ENCODE measurements at places on chromosomes 1 and 21.
A peak's percentile ranks its signal among the peaks of the same experiment; 100 is the strongest.

DNA sequence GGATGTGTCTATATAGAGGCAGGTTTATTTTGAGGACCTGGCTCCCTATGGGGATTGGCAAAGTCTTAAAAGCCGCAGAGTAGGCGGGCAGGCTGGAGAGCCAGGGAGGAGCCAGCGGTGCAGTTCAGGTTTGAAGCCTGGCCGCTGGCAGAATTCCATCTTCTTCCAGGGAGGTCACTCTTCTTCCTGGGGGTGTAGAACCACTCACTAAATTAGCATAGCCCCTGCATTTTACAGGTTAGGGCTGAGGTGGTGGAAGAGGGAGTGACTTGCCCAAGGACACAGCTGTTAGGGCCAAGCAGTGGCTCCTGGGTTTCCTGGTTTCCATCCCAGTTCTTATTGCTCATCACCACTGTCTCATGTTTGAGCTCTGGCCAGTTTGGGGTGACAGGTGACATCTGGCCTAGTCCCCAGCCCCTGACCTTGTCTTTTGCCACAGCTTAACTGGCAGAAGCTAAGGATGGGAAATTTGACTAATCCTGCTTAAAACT is 1.4 kb downstream of the PINK1 start:
- DNase-seq: no peak

DNA sequence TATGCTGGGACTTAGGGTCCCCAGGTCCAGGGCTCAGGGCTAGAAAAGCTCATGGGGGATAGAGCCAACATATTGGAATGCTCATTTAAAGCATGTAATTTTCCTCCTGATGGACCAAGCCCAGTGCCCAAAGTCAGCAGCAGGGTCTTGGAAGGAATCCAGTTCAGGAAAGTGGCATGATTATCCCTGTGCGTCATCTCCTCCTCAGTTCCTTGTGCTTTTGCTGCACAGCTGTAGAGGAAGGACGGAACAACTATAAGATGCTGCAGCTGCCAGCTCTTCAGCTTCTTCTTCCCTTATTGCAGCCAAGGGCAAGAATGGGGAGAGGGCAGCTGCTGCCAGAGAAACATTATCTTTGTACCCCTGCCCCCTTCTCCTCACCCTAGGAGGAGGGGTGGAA is 58.4 kb downstream of the OVGP1 start:
- no peak for DNase-seq

DNA sequence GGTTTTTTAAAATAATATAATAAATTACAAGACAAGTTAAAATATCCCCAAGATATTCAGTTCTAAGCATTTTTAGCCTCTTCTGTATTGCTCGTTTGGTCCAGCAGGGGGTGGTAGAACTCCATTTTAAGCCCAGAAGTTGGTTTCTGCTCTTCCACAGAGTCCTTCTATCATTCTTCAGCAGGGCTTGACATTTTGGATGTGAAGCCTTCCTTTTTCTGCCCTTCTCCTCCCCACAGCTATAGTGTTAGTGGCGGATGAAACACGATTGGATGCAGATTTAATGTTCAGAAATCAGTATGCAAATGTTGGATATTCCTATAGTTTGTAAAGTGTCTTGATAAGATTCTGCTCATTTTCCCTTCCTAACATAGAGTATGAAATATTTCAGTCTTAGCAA is 1.4 kb downstream of the NCAM2 start:
- peak; percentile 54 for DNase-seq

DNA sequence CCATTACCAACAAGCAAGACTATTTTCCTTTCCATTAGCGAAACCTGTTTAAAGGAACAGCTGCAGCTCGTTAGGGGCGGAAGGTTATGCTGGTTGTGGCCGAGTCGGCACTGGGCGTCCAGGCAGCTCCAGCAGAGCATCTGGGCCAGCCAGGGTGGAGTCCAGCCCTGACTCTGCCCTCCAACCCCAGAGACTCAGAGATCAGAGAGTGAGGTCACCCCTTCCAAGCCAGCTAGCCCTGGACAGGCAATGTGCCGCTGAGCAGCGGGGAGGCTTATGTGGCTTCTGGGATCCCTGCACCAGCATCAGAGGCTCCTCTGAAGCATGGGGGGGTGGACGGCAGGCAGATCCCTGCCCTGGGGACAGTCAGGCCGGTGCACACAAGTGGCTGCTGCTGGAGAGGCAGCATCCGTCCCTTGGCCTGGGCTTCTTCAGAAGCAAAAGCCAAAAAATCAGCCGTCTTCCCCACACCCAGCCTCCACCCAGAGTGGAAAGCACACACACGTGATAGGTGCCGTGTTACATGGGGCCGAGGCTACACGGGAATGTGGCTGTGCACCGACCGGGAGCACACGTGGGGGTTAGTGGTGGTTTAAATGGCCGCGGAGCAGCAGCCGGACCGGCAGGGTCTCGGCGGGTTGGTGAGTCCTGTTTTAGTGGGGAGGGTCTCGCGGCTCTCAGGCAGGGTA is 30.1 kb downstream of the SLC66A1 start:
- no peak for DNase-seq

GRCh38 chr1:48040154-48040553 is 43.0 kb upstream of the TRABD2B start:
- no peak for DNase-seq

DNA sequence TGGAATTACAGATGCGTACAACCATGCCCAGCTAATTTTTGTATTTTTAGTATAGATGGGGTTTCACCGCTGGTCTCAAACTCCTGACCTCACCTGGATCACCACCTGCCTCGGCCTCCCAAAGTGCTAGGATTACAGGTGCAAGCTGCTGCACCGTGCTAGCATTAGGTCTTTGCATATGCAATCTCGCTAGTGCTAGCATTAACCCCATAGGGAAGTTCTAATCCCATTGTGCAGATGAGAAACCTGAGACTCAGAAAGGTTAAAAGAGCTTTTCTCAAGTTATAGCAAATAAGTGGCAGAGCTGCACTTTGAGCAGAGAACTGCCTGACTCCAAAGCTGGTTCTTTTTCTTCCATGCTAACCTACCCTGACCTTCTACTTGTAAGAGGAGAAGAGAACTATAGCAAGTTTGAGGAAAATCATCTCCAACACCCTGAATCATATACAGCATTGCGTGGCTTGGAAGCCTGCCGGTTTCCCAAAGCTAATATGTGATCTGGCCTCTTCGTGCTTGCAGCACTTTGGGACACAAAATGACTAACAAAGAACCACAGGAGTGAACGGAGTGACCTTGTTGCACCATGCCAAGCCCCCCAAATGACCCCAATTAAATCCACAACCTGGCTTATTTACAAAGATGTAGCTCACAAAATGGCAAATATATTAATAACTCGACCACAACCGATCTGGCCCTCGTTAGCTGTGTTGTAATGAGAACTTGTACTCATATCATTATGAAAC is 185.1 kb downstream of the TM2D1 start:
- no peak for DNase-seq

GRCh38 chr1:202007805-202008489 is 2.4 kb upstream of the ELF3 start:
- DNase-seq: no peak

- DNase-seq: no peak
These were observed 36.8 kb downstream of the LAMC2 start for GRCh38 chr1:183222909-183223308.

DNA sequence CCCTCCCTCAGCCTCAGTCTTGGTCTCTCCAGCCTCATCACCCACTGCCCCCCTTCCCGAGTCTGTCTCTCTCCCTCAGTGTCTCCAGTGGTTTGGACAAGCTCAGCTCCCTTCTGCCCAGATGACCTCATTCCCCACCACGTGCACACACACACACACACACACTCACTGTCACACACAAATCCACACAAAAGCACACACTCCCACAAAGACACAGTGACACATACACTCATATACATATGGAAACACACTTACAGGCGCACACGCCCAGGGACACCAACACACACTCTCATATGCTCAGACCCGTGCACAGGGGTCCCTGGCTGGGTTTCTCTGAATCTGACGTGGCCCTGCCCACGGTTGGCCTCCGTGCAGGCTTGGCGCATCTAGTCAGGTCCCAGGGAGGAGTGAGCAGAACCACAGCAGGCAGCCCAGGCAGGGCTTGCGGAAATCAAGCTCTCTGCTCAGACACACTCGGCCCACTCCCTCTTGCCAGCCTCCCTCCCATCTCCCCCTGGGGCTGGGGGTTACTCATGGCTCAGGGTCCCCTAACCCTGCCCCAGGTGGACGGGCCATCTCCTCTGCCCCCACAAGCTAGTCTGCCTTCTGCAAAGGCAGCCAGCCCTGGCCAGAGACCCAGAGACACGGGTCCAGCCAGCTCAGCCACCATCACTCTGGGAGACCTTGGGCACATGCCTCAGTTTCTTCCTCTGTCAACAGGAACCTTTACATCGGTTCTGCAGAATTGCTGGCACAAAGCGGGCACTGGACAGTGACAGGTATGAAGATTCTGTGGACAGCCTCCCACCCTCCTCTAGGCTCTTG is 38.5 kb upstream of the FAM131C start:
- DNase-seq: no peak

GRCh38 chr21:43743947-43744346 is 25.0 kb downstream of the PDXK start:
- DNase-seq: no peak

DNA sequence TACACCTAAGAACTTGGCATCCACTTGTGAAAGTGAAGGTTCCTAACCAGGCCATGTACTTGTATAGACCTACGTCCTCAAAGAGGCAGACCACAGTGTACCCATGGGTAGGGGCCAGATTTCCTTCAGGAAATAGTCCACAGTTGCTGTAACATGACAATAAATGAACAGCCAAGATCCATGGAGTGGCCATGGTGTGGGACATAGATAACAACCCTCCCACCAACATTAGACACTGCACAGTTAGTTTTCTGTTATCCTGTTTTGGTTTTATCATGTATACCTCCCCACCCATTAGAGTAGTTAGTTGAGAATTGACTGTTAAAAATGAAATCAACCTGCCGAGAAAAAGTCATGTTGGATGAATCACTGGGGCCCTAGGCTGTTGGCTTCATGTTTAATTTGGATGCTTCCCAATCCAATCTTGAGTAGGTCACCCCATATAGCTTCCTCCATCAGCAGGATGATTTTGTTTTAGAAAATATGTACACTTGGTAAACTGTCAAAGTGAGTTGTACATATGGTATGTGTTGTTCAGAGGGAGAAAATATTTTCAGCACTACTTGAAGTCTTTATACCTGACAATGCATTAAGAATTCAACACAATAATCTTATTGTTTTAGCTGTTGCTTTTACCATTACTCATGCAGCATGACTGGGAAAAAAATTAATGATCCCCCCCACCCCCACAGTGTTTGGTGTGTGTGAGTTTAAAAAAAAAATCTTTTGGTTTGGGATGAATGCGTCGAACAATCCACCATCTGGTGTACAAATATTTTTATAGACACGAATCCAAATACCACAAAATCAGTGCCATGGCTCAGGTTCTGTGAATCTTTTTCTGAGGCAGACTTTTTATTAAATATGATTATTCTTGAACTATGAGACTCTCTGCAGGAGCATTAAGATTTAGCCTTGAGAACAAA is 88.3 kb upstream of the ARHGAP29 start:
- no peak for DNase-seq

DNA sequence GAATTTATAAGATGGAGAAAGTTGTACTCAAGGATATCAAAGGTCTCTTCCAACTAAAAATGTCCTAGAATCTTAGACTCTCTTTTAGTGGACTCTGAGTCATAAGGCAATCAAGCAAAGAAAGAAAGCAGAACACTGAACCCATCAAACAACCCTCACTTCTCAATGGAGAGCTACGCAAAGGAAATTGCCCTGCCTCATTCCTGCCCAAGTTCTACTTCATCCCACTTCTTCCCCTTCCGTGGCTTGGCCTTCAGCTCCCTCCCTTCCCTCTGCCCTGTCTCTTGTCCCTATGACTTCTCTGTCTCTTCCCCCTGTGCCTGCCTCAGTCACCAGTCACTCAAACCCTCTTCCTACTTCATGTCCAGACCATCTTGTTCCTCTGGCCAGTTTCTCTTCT is 58.5 kb downstream of the RIMS3 start:
- no peak for DNase-seq

- peak; percentile 59 for DNase-seq
These were observed 146.0 kb upstream of the KIAA0040 start for GRCh38 chr1:175338387-175339135.

GRCh38 chr21:34280959-34281358 is 82.8 kb upstream of the KCNE2 start:
- DNase-seq: no peak

GRCh38 chr1:70134148-70134547 is 71.2 kb downstream of the LRRC40 start:
- no peak for DNase-seq

- DNase-seq: no peak
These were observed 45.7 kb downstream of the ALG14 start for GRCh38 chr1:95027046-95027445.

DNA sequence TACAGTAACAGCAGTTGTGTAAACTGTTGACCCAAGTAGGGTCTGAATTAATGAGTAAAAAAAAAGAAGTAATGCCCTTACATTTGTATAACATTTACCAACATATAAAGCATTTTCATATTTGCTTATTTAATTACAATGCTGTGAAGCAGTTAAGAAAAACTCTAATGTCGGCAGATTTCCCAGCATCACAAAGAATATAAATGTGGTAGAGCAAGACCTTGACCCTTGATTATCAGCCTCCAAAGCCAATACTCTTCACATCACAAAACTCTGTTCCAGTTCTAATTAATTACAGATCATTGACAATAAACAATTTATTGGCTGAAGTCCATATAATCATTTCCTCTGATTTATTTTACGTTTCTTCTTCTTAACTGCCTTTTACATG is 130.2 kb downstream of the DUSP10 start:
- no peak for DNase-seq

- DNase-seq: no peak
These were observed 42.0 kb downstream of the UBIAD1 start for GRCh38 chr1:11314959-11315358.

DNA sequence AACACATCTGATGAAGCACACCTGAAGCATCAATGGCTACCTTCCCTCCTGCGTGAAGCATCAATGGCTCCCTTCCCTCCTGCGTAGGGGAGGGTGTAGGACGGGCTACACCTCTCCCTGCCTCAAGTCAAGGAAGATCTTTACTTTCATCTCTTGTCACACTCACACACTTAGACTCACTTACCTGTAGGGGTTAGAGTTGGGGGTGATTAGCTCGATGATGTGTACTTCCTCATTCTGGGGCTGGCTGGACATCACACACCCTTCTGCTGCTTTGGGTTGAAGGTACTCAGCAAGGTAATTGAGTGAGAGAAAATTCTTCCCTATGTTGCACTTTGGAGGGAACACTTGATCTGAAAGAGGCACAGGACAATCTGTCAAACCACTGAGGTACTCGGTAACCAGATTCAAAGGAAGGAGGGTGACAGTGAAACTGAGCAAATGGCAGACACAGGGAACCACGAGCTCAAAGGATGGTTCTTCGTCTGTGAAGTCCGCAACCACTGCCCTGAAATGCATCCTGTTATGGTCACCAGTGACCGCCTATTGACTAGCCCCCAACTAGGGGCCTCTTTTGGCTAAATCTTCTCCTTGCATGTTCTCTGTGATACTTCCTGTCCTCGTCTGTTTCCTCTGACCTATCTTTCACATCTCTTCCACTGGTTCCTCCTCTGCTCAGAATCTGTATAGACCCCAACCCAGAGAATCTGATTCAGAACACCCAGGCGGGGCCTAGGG is 156.2 kb downstream of the TGFBR3 start:
- no peak for DNase-seq
